ENCODE measurements at places on chromosomes 12 and 14. TPM values are rescaled to one million over a fixed set of nuclear protein-coding genes. Genes with fewer than 3 reads are reported as not detected.

- no peak for DNase-seq
These were observed 830 bp downstream of the PPP4R3A start for GRCh38 chr14:91509083-91509877.

- no peak for DNase-seq
These were observed 60.3 kb downstream of the AVPR1A start for GRCh38 chr12:63090716-63091115.

DNA sequence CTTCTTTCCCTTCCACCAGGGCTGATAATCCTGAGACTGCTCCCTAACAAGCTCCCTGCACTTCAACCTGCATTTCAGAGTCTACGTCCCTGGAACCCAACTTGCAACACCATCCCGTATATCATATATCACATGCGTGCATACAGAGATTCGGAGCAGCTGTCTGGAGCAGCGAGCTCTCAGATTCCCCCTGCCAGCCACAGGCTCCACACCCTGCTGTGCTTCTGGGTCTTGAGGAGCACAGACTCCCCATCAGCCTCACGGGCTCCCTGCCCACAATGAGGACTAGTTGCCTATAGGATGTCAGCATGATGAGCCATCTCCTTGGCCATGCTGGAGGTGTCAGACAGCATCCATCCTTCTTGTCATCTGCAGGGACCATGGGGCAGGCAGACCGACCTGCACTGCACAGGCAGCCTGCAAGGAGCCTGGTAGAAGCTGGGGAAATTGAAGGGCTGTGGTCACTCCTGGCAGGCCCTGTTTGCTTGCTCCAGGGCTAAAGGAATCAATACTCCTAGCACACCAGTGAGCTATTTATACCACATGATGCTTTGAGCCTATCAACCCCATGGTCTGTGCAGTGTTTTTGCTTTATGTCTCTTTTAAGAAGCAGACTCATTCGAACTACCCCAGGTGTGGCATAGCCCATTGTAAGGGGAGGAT is 19.6 kb upstream of the HDAC7 start:
- DNase-seq, result no peak

- DNase-seq, result peak; percentile 42
These were observed 479 bp downstream of the KDM5A start for GRCh38 chr12:388541-389141.

DNA sequence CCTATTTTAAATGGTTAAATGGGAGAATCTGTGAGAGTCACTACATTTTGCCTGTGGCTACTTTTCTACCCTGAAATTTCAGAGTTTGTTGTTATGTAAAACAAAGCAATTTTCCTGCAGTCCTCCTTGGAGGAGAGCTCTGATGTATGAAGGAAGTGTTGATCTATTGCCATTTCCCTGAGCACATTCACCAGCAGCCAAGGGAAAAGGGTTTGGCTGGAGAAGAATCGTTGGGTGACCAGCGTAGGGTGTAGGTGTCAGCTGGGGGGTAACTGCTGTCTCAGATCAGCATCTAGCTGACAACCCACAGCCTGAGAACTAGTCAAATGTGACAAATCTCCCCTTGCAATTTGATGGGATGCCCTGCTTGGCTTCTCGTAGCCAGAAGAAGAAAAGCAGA is 230.5 kb downstream of the PDZRN4 start:
- DNase-seq, result no peak

GRCh38 chr12:88383405-88383804 is 196.9 kb downstream of the KITLG start:
- DNase-seq, result no peak

GRCh38 chr12:92753976-92754885 is 51.4 kb downstream of the PLEKHG7 start:
- DNase-seq, result no peak

DNA sequence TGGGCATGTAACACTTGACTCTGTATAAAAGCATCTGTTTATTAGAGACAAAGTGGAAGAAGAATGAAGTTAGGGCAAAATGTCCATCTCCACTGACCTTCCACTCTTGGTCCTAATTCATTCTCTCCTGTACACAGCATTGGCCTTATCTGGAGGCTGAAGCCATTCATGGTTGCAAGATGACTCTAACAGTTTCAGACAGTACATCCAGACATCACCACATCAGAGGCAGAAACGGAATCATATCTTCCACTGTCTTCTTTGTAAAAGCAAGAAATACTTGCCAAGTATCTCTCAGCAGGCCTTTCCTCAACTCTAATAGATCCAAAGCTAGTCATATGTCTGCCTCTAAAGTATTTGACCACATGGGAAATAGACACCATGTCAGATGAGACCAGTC is 41.1 kb downstream of the PTHLH start:
- DNase-seq, result no peak

GRCh38 chr14:69711065-69711464 is 55.9 kb upstream of the SRSF5 start:
- DNase-seq, result no peak

DNA sequence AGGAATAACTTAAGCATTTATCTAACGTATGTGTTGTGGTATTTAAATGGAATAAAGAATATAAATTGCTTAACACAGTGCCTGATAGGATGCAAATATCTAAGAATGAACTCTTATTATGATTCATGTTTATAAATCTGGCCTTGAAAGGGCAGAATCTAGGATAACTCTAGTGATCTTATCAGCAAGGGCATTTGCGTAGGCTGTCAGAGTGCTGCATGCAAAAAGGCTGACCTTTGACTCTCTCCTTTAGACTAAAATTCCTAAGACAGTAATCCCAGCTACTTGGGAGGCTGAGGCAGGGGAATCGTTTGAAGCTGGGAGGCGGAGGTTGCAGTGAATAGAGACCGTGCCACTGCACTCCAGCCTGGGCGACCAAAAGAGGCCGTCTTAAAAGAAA is 31.3 kb upstream of the ANP32D start:
- peak; percentile 89 for DNase-seq

- no peak for DNase-seq
These were observed 44.8 kb upstream of the PRMT8 start for GRCh38 chr12:3446235-3446634.

GRCh38 chr12:26097046-26097878 is 27.6 kb downstream of the BHLHE41 start:
- peak; percentile 74 for DNase-seq

The TSPAN31 gene
- total RNA-seq, result 62.2 TPM

The DPF3 gene
- 10.4 TPM for total RNA-seq

The NKX2-1 gene
- not detected for total RNA-seq

The B4GALNT3 gene
- under 0.01 TPM for total RNA-seq

The SLC4A8 gene
- 9.0 TPM for total RNA-seq

The RABGGTA gene
- total RNA-seq, result 25.8 TPM

The GNB3 gene
- total RNA-seq, result 3.9 TPM

The MYH7 gene
- not detected for total RNA-seq

The PPFIA2 gene
- 4.7 TPM for total RNA-seq

The ARHGEF25 gene
- 28.0 TPM for total RNA-seq

The IL22 gene
- not detected for total RNA-seq

The CYP27B1 gene
- 0.97 TPM for total RNA-seq
